Activated CD8-positive, alpha-beta memory T cell treated with anti-CD3 and anti-CD28 coated beads for 1 hour (primary cell): ENCODE measurements at places on chromosomes 6 and 20.

DNA sequence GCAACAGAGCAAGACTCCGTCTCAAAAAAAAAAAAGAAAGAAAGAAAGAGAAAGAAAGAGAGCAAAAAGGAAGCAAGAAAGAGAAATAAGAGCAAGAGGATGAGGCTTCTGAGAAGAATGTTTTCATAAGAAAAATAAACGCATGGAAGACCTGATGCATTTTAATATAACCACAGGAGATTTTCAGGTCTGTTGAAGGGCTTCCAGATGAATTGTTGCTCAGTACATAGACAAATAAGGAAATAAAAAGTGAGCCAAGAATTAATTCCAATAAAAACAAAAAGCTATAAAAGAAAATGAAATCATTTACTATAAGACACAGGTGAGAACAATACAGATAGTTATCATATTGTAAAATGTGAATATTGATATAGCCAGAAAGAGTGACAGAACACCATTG is 43.5 kb downstream of the PERP start:
- DNase-seq, result no peak

- DNase-seq, result no peak
Measured at GRCh38 chr6:96898241-96898851, 655 bp upstream of the NDUFAF4 start.

- DNase-seq, result no peak
Measured at GRCh38 chr6:13635948-13636658, 21.0 kb downstream of the NOL7 start.

GRCh38 chr20:62929051-62929538 is 2.8 kb upstream of the DIDO1 start:
- peak; percentile 49 for DNase-seq

DNA sequence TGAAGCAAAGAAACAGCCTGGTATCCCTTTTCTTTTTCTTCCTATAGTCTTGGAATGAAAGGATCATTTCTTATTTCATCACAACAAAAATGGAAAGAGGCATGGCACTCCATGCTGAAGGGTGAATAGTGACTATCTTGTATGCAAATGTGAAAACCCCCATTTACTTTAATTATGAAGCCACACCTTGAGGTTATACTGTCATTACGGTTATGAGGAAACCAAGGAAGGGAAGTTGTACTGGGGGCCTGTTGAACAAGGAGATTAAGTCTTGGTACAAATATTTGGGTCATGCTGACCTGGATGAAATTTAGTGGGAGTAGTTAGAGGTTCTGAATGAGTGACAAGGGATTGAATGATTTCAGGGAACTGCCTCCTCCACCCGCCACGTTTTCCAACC is 8.7 kb upstream of the STXBP5 start:
- no peak for DNase-seq

DNA sequence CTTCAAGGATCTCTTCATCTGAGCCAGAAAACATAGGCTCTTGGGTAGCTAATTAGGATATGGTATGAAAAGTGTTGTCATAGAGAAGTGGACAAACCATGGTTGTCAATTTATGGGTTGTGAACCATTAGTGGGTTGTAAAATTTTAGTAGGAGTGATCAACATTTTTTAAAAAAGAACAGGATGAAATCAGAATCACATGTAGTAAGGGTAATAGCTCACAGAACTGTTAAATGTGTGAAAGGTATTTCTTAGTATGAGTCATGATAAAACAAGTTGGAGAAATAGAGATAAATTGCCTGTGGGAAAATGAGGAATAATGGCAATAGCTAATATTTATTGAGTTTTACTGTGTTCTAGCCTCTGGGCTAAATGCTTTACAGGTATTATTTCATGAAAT is 113.4 kb downstream of the MAP3K4 start:
- DNase-seq, result no peak

DNA sequence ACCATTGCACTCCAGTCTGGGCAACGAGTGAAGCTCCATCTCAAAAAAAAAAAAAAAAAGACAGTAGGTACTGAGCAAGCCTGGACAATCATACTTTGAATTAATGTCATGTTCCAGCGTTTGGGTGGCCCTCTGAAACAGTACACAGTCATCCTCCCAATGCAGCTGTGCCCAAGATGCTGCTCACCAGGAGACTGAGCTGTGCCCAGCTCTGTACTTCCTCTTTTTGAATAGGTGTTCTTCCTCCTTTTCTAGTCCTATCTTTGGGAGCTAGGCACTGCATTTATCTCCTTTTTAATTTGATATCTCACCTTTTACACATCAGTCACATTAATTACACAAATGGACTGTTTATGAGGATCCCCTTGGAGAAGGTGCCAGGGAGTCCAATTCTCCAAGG is 101.5 kb downstream of the RPP40 start:
- DNase-seq, result no peak

DNA sequence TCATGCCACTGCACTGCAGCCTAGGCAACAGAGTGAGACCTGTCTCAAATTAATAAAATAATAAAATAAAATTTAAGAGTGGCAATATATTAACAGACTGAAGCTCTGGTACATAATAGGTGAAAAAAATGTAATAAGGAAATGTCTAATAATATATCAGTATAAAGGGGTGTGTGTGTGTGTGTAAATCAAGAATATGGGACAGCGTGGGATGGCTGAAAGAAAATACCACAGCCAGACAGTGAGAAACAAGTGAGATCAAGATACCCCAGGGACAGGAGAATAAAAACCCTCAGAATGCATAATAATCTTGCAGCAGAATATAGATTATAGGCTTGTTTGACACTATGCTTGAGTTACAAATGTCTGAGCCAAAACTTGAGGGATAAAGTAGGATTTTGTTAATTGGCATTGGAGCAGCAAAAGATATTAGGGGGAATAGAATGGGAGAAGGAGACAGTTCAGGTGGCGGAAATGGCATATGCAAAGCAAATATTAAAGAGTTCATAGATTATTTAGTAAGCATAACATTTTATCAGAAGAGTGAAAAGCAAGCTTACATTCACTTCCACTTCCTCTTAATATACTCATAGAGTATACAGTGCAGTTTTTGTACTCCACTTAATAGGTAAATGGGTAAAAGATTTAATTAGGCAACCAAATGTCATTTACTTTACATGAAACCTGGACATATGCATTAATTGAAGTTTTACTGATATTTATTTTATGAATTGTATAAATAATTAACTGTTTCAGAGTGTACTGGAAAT is 398.5 kb upstream of the GJE1 start:
- DNase-seq, result no peak

GRCh38 chr20:51340451-51340840 is 202.1 kb downstream of the NFATC2 start:
- no peak for DNase-seq

- no peak for DNase-seq
Measured at GRCh38 chr6:35451354-35452182, 570 bp upstream of the FANCE start.

DNA sequence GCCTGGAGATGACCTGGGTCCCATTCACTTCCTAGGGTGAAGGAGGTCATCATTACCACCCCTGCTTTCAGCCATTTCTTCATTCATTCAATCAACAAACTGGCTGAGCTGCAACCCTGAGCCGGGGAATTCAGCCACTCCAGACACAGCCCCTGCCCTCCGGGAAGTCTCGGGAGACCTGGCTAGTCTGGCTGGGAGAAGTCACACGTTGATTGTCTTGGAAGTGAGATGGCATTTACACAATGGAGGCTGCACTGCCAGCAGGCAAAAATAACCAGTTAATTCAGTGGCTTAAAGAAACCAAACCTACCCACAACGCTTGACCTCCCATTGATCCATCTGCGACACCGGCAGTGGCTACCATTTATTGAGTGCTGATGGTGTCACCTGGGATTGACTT is 2.0 kb upstream of the PMEPA1 start:
- no peak for DNase-seq

- DNase-seq, result no peak
Measured at GRCh38 chr6:168440520-168441433, at the start of gene SMOC2. TSS of gene SMOC2 (plus strand) at chr6:168441184. CDS start at chr6:168441371, 187 bp downstream.

- no peak for DNase-seq
Measured at GRCh38 chr20:25042531-25043498, 15.1 kb downstream of the ACSS1 start.

- DNase-seq, result no peak
Measured at GRCh38 chr20:62217913-62218773, 1.9 kb downstream of the HRH3 start.

GRCh38 chr6:134449781-134450180 is 131.9 kb upstream of the SGK1 start:
- DNase-seq, result no peak

DNA sequence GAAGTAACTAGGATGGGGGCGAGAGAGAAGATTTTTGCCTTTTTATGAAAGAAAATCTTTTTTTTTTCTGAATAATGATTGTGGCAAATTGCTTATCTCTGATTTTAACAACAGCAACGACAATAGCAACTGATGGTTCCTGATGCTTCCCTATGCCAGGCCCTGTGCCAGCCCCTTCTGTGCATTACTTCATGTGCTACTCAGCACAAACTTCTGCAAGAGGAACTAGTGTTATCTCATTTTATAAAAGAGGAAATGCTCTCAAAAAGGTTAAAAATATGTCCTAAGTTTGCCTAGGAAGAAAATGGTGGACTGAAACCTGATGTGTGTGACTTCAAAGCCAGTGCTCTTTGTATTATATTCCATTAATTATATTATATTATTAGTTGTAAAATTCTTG is 74.0 kb upstream of the RALGAPA2 start:
- DNase-seq, result no peak

DNA sequence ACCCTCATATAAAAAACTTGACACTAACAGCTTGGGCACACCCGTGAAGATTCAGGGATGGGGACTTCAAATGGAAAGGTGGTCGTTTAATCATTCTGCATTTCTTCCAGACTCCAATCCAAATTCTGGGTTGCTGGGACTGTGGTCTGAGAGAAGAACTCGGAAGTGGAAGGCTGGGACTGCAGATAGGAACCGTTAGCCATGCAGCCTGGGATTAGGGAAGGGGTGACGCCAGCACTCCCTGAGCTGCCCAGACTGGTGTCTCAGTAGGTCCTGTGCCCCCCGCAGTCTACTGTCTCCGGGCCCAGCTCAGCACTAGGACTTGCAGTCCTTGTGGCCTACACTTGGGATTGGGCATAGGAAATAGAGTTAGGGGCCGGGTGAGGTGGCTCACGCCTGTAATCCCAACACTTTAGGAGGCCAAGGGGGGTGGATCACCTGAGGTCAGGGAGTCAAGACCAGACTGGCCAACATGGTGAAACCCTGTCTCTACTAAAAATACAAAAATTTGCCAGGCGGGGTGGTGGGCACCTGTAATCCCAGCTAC is 511 bp upstream of the CLIC1 start:
- DNase-seq, result no peak

GRCh38 chr6:31794866-31795615 is 511 bp downstream of the VARS1 start:
- no peak for DNase-seq

GRCh38 chr6:169048865-169049205 is 204.8 kb downstream of the THBS2 start:
- DNase-seq, result no peak

DNA sequence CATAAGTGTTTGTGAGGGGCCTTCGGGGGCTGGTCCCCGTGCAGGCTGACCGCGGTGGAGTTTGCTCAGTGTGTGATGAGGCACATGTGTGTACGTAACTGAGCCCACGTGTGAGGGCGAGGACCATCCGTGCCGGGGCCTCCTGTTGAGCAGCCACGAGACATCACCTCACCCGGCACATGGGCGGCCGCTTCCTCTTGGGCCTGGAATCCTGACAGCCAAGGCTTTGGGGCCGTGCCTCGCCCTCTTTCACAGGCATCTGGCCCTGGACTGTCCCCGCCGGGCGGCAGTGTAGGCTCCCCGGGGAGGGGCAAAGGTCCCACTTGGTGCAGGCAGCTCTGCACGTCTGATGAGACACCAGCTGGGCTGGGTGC is 202.3 kb downstream of the DLL1 start:
- DNase-seq, result no peak

- DNase-seq, result no peak
Measured at GRCh38 chr6:19837511-19838441, 606 bp downstream of the ID4 start.

- no peak for DNase-seq
Measured at GRCh38 chr6:30964075-30964474, 19.4 kb upstream of the MUC21 start.

GRCh38 chr6:53731866-53732636 is 62.8 kb upstream of the LRRC1 start:
- no peak for DNase-seq

DNA sequence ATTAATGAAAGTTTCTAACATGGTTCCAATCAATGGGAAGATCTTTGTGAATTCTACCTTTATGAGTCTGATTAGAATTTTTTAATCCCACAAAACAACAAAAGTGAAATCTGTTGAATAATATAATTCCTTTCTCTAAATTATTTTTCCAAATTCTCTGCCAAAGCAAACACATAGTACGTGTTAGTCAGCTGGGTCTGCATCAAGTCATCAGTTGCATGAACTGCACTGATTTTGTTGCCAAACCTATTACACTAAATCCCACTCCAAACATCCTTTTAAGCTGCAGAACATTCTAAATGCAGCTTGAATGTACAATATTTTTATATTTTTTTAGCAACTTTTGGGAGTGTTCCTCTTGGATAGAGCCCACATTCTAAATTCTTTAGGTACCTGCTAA is 199.0 kb upstream of the HSF2 start:
- no peak for DNase-seq

DNA sequence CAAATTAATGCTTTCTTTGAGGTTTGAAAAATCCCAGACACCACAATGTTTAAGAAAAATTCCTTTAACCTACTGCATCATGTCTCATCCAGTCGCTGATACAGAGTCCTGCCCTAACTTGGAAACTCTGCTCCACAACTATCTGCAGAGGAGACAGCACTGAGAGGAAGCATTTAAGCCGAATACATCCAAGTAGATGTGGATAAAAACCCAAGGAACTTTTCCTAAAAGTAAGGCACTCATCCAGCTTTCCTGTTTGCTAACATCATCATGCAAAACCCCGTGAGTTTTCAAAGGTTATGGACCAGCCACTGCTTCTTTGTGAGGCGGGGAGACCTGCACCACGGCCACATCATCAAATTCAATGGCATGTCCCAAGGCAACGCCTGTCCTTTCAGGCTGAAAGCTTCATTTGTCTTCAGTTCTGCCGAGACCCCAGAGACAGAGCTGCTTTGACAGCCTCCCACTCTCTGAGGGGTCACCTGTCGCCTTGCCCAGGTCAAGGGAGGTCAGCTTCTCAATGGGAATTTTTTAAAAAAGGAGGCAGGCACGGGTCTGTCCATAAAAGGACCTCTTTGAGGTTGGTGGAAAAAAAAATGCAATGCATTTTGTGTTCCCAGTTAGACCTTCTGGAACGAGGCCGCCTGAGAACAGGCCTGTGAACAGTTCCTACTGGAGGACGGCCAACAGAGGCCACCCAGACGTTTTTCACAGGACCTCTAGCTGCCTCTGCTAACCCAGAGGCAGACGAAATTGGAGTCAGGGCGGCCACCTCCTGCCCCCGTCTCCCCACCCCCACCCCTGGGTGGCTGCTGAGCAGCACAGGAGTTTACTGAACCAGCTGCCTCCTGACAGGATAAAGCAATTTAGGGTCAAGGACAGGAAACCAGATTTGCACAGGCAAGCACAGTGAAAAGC is 142.5 kb upstream of the HDDC2 start:
- no peak for DNase-seq

- peak; percentile 27 for DNase-seq
Measured at GRCh38 chr6:43724914-43725642, 37.5 kb upstream of the MRPS18A start.
